ENCODE measurements at places on chromosomes 3 and 15. TPM values are rescaled to one million over a fixed set of nuclear protein-coding genes. Genes with fewer than 3 reads are reported as not detected.

DNA sequence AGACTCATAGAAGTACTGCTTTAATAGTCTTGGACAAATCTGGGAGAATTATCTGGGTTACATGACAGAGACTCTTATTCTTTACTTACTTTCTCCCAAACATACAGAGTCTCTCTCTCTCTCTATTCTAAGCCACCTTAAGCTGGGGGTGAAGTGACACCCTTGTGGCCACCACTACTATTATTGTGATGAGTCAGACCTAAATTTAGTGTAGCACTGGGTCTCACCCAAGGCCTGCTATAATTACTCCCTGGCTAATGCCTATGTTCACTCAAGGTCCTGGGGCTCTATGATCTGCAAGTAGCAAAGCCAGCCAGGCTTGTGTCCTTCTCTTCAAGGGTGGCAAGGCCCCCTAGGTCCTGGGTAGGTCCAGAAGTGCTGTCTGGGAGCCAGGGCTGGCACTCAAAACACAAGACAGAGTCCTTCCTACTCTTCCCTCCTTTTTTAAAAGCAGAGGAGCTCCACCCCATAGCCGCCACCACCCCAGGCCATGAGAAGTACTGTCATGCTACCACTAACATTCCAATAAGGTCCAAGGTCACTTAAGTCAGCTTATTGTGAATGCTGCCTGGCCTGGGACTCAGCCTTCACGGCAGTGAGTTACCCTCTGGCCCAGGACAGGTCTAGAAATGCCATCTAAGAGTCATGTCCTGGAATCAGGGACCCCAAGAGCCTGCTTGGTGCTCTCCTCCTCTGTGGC lies 183.6 kb downstream of the POLQ start:
- DNase-seq, result no peak

GRCh38 chr3:151289445-151289844 lies 11.1 kb upstream of the P2RY14 start:
- no peak for DNase-seq

DNA sequence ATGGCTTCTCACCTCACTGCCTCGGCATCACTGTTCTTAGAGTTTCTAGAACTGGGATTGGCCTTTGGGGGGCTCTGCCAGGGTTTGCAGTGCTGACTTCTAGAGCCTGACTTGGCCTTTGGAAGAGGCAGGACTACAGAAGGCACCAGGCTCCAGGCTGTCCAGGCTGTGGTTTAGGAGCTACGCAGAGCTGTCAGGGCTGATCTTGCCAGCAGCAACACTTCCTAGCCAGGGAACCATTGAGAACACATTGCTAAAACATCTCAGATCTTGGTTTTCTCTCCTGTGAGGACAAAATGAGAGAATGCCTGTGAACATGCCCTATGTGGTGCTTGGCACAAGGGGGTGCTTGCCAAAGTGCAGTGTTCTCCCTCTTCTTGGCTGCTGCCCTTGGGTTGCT lies 34.6 kb upstream of the APEH start:
- DNase-seq, result no peak

- no peak for DNase-seq
These were observed 1059.7 kb downstream of the ZPLD1 start for GRCh38 chr3:103494512-103494911.

DNA sequence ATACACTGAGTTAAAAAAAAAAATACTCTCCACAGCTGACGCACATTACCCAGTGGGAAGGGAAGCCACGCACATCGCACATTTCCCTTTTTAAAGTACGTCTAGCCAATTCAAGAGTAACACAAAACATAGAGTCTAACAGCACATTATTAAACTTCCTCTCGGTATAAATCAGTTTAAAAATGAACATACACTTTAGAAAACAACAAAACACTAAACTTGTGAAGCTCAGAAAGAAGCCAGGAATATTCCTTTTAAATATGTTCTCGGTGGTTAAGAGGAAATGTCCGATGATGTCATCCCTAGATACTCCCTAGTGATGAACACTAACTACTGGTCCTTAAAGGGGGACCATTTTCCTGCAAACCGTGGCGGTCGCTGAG lies 721 bp downstream of the MYEF2 start:
- DNase-seq, result no peak

WDR93 gene
- not detected for total RNA-seq

ZNF717 gene
- total RNA-seq, result 15.6 TPM

ESYT3 gene
- total RNA-seq, result 3.5 TPM

MEX3B gene
- 2.0 TPM for total RNA-seq

PPP1R14D gene
- total RNA-seq, result 0.51 TPM

CCR3 gene
- total RNA-seq, result 0.17 TPM
